Activated CD8-positive, alpha-beta T cell treated with anti-CD3 and anti-CD28 coated beads for 36 hours (primary cell): ENCODE measurements at places on chromosomes 7 and 10. TPM values are rescaled to one million over a fixed set of nuclear protein-coding genes. Genes with fewer than 3 reads are reported as not detected.
A peak's percentile ranks its signal among the peaks of the same experiment; 100 is the strongest.

COL26A1 gene
- not detected for total RNA-seq

DNA sequence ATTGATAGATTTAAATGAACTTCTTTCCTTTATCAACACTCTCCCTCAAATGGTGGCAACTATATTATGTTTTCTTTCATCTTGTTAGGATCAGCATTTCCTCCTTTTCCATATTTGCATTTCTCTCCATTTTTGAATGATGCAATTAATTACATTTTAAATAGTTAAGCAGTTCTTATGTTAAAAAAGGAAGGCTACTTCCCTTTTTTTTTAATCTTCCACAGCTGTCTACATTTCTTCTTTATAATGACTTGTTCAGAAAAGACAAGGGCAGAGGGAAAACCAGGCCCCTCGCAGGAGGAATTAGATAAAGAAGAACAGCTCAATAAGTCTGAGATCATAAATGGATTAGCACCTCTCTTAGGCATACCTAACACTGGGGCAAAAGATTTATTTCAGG, 208.9 kb downstream of the ARL4A start:
- DNase-seq, result no peak

- DNase-seq, result no peak
Measured at GRCh38 chr10:7457478-7458316, 46.9 kb upstream of the SFMBT2 start.

- DNase-seq, result peak; percentile 17
Measured at GRCh38 chr7:104272767-104273384, 55.5 kb upstream of the LHFPL3 start.

DNA sequence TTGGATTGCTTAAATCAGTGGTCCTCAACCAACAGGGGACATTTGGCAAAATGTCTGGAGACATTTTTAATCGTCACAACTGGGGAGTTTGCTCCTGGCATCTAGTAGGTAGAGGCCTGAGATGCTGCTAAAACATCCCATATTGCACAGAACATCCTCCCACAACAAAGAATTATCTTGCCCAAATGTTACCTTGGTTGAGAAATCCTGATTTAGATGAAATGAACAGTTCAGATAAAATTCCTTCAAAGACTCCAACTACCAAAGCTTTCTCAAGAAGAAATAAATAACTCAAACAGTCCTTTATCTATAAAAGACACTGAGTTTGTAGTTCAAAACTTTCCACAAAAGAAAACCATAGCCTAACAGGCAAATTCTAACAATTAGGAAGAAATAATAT, 160.9 kb downstream of the SNX13 start:
- DNase-seq, result no peak
